Activated T-helper 9 cell treated with anti-CD3 and anti-CD28 coated beads, Interleukin-2, amount 50 U/mL, for 16 hours (primary cell): ENCODE measurements at places on chromosomes 7 and 10.

DNA sequence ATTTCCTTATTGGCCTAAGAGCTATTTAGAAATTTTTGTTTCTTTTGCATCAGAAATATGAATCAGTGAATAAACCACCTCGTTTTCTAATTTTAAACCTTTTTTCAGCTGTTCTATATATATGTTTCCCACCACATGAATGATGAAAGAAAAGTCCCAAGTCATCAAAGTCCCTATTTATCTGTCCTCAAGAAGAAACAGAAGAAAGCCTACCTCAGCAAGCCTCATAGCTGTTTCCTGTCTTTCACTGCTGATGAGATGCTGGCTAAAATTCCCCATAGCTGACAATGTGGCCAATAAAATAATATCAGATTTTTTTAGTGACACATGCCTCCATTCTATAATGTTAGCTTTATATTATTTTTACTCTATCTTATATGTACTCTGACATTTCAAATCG lies 54.2 kb downstream of the SEC61G start:
- DNase-seq = no peak

GRCh38 chr7:22564511-22565045 lies 64.6 kb upstream of the STEAP1B start:
- DNase-seq = no peak

DNA sequence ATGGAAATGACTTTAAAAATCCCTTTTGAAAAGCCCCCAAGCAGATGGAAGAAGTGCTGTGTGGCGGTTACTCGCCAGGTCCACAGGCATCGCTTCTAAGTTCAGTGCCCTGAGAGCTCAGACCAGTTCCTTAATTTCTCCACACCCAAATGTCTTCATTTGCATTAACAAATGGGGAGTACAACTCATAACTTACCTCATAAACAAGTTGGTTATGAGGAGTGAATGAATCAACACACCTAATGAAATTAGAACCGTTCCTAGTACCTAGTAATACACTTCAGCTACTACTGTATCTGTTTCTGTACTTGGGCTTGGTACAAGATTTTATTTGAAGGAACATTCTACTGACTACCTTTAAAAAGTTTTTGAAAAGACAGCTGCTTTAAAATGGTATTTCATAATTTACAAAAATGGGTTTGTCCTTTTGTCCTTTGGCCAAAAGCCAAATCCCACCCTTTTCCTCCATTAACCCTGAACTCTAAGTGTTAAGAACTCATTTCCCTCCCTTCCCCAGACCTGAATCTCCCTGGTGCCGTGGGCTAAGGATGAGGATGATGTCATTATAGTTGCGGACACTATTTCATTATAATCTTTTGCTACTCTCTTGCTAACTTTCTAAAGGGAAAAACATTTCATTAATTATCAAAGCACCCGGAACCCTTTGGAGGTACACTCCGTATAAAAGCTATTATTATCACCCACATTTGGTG lies 221.5 kb upstream of the CELF2 start:
- no peak for DNase-seq

- DNase-seq = no peak
Measured at GRCh38 chr10:56178210-56178609, 182.8 kb downstream of the ZWINT start.

GRCh38 chr7:56079450-56080185 lies 13.1 kb downstream of the PHKG1 start:
- DNase-seq = no peak

- DNase-seq = no peak
Measured at GRCh38 chr7:1395211-1396070, 63.8 kb downstream of the MICALL2 start.
